Stimulated activated CD8-positive, alpha-beta memory T cell treated with anti-CD3 and anti-CD28 coated beads, Interleukin-4, amount 100 ng/mL, for 1 hour (primary cell): ENCODE measurements at places on chromosomes 5 and 9.

- no peak for DNase-seq
Observed at GRCh38 chr9:114590328-114590727, 2.8 kb downstream of the ATP6V1G1 start.

DNA sequence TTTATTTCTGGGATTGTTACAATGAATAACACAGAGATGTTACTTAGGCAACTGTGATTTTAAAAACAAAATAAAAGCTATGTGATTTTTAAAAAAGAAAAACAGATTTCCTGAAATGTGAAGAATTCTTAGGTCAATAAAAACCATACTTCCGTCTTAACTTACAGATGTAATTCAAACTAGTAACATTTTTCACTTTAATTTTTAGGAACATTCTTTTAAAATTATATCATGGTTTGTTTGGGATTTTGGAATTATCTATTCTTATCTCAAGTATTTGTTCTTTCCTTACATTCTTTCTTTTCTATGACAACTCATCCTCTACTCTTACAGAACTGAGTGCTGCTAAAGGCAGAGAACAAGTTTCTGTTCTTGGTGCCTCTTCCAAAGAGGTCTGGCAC, 159.5 kb downstream of the RAPGEF6 start:
- no peak for DNase-seq

DNA sequence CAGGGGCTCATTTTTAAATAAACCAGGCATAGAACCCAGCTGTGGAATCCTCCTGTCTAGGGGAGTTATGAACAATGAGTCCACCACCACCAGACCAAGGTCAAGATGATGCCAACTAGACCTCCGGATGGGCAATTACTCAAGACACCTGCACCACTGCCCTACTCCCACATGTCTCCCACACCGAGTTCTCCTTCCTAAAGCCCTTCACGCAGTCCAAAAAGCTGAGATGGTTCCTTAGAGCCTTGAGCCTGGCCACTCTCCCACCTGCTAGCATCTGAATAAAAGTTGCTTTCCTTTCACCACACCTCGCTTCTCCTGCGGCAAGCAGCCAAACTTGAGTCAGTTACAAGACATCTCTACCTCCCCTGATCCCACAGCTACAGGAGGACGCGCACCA, 15.4 kb upstream of the PPP1R26 start:
- DNase-seq: no peak

DNA sequence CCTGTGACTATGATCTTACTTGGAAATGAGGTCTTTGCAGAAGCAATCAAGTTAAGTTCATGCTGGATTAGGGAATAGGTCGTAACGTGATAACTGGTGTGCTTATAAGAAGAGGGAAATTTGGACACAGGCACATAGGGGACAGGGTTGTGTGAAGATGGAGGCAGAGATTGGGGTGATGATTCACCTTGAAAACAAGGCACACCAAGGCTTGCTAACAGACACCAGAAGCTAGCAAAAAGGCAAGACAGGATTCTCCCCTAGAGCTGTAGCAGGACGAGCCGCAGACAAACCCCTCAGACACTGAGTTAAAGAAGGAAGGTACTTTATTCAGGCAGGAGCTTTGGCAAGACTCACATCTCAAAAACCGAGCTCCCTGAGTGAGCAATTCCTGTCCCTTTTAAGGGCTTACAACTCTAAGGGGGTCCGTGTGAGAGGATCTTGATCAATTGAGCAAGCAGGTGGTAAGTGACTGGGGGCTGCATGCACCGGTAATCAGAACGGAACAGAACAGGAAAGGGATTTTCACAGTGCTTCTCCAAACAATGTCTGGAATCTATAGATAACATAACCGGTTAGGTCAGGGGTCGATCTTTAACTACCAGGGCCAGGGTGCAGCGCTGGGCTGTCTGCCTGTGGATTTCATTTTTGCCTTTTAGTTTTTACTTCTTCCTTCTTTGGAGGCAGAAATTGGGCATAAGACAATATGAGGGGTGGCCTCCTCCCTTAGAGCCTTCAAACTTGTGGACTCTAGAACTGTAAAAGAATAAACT, 57.5 kb upstream of the S1PR3 start:
- no peak for DNase-seq

- DNase-seq: no peak
Observed at GRCh38 chr9:89988458-89988857, 383.6 kb downstream of the GADD45G start.

DNA sequence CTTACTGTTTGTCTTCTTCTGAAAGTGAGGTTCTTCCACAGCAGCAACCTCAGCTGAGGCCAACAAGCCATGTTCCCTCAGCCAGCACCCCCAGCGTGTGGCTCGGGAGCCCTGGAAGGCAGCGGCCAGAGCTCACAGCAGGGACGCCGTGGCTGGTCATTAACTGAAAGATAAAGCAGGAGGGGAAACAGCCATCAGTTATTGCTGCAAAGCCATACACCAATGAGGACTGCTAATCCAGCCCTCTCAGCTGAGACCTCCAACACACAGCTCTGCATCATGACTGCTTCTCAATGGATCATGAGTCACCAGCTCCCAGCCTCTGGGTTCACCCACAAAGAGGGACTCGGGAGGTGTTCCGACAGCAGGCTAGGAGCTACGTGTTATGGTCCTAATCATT, 24.3 kb downstream of the ABCA1 start:
- no peak for DNase-seq

DNA sequence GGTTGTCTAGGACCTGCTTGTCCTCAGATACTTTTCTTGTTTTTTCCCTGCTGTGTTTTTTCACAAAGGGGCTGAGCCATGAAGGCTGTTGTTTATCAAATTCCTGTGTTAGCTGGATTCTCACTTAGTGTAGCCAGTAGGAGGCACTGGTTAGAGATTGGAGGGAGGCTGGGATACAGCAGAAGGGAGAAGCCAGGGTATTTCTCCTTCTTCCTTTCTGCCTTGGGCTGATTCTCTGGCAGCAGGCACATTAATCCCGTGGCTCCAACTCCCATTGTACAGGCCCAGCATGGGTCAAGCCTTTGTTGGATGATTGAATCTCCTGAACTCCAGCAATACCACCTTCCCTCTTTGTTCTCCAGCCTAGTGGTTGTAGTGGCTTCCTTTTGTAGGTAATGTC, 46.4 kb upstream of the FAM170A start:
- DNase-seq: no peak

GRCh38 chr5:34411470-34412346, 244.4 kb upstream of the RAI14 start:
- no peak for DNase-seq

- no peak for DNase-seq
Observed at GRCh38 chr5:177109810-177110209, 23.1 kb downstream of the FGFR4 start.

- DNase-seq: no peak
Observed at GRCh38 chr9:130139251-130139650, 33.0 kb upstream of the NCS1 start.

GRCh38 chr9:2838371-2839000, 5.4 kb downstream of the PUM3 start:
- no peak for DNase-seq

DNA sequence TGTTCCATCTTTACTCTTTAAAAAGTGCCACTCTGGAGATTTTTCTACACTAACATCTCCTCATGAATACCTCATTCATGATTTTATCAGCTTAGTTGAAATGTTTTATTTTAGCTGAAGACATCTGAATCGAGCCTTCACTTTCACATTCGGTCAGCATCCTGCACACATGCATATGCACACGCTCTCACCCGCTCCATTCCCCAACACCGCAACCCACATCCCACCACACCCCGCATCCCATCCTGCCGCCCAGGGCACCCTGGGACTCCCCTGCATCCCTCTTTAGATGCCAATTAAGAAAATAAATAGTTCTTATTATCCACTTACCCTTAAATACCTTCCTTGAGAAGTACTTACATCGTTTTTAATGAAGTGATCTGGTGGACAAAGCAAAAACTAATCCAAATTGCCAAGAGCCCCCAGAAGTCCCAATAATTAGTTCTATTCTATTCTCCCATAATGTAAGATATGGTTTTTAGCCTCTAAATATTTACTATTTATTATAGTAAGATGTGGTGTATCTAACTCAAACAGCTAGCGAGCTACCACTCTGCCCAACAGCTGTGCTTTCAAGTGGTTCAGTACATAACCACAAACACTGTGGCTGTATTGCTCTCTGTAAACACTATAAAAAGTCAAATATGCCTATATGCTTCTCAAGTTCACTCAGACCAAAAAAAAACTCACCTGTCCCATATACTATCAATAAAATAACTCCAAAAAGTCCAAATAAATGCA, 38.2 kb downstream of the GZMK start:
- DNase-seq: no peak

DNA sequence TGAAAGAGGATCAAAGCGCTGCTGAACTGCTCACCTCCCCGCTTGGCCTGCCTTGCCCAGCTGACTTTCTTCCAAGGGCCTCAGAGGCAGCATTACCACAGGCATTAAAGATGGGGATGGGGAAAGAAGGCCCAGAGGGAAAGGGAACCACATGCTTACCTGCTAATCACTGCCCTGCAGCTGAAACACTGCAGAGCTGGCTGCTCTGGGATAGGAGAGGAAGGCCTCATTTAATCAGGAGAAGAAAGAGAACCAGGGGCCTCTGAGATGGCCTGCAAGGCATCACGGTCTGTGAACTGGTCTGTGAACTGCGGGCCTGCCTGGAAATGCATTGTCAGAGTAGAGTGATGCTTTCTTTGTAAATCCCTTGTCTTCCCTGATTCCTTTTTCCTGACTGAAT, 44.8 kb downstream of the PTCD2 start:
- DNase-seq: no peak

- DNase-seq: no peak
Observed at GRCh38 chr9:7688626-7689025, 111.0 kb downstream of the DMAC1 start.

DNA sequence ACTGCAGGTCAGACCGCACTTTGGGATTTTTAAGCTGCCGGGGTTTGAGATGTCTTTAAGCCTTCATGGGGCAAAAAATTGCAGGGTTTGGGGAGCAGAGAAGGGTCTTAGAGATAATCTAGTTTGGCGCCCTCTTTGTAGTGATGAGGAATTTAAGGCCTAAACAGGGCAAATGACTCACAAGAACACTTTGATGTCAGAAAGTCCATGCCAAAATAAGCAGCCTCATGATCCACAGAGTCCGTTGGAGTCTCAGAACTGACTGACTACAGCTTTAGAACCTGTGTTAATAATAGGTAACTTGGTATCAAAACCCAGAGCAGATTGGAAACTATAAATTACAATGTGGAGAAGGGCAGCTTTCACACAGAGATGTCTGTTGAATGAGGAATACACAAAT, 35.9 kb upstream of the PTGS1 start:
- no peak for DNase-seq

DNA sequence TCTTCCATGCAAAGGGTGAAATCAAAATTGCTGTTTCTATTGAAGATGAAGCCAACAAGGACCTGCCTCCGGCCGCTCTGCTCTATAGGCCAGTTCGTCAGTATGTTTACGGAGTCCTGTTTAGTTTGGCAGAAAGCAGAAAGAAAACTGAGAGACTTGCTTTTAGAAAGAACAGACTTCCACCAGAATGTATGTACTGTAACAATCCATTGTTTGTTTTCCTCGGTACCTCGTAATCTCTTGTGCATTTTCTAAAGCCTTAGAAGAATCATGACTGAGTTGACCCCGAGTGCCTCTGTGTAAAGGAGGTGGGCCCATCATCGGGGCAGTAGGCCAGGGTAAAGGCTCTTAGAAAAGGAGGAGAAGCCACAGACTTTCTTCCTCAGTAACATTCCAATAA, 44.2 kb upstream of the PHF2 start:
- no peak for DNase-seq

- DNase-seq: no peak
Observed at GRCh38 chr5:128274441-128274840, 190.9 kb downstream of the SLC12A2 start.

GRCh38 chr5:94847019-94847418, 228.6 kb downstream of the SLF1 start:
- DNase-seq: no peak

DNA sequence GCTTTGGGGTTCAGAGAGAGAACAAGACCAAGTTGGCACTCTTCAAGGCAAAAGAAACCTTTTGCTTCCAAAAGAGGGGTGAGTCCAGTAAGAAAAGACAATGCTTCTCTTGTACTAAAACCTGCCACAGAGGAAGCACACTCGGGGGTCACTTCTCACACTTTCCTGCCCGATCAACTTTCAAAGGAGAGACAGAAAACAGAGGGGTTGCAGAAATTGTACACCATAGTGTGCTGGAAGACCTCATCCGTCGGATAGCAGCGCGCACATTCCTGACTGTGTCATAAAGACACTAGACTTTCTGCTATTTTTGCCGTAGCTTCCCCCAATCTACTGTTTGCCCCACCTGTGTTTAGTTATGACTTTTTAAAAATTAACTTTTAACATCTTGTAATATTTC, 66.9 kb downstream of the OR2K2 start:
- no peak for DNase-seq

DNA sequence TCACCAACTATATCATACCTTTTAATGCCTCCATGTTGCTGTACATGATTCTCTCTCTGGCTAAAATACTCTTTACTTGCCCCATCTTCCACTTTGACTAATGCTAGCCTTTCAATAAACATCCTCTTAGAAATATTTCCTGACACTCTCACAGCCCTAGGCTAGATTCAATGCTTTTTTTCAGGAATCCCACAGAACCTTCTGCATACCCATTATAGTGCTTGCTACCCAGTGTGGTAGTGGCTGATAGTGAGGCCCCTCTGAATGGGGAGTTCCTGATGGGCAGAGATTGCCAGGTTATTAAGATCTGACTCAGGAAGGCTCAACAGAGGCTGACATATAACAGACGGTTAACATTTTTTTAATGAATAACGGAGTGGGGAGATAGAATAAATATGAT, 11.6 kb downstream of the SSBP2 start:
- no peak for DNase-seq

DNA sequence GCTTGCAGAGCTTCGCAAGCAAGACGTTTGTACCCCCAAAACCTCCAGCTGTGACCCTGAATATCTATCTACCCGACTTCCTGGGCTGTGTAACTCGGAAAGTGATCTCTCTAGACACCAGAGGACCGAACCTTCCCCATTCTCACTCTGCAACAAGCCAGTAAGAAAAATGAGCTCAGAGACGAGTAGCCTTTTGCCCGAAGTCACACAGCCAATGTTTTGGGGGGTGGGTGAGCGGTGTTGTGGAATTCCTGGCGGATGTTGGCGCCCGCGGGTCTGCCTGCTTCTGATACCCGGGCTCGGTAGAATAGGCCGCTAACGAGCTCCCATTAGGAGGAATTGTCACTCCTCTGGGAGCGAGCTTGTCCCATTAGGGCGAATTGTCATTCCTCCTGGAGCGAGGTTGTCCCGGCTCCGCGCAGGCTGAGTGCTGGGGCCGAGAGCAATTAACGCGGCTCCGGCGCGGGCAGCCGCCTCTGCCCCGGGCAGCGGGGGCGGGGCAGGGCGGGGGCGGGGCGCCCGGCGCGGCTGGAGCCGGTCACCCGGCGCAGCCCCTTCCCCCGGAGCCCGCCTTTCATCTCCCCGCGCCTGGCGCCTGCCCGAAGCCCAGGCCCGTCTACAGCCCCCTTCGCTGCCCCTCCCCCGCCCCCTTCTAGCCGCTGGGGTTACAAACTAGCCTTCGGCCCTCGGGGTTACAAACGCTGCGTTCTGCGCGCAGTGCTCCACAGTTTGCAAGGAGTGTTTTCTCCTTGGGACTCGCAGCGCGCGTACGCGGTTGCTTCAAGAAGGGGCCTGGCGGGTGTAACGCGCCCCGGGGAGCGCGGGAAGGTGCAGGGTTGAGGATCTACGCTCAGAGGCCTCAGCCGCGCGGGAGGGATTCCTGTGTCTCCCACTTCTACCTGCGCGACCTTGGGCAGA, 3.5 kb upstream of the MSX2 start:
- no peak for DNase-seq

GRCh38 chr5:168359820-168360460, 68.5 kb downstream of the WWC1 start:
- DNase-seq: no peak

GRCh38 chr9:70921136-70921535, 200.3 kb downstream of the TRPM3 start:
- no peak for DNase-seq

GRCh38 chr9:107153336-107153735, 129.7 kb upstream of the RAD23B start:
- no peak for DNase-seq
